ENCODE measurements at places on chromosomes 3 and 15.
A peak's percentile ranks its signal among the peaks of the same experiment; 100 is the strongest.

- DNase-seq = no peak
These were observed 1178.7 kb downstream of the ROBO1 start for GRCh38 chr3:78588906-78589621.

DNA sequence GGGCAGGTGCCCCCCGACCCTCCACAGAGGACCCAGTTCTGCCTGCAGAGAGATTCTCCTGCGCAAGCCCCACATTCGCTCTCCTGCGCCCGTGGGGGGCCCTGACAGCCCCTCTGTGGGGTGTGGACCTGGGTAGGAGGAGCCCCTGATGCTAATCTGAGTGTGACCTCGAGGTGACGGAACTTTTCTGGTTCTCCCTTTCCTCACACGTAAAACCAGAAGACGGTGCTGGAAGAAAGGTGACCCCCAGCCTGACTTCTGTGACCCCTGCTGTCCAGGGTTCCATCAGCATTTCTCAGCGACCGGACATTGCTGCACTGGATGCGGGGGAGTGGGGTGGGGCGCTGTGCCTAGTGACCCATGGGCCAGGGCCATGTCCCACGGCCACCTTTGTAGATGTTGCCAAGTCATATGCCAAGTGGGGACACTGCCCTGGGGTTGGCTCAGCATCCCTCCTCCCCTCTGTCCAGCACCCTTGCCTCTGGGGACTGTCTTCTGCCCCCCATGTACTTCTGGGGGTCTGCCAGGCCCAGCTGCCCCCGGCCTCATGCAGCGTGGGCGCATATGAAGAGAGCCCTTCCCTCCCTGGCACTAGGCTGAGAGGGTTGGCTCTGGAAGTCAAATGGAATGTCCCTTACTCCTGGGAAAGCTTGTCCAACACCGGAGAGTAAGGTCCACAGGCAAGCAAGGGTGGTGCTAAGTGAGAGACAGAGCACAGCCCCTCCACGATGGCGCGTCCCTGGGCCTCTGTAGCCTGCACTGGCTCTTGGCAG is 129.1 kb upstream of the MEF2A start:
- DNase-seq = no peak

GRCh38 chr3:13308380-13308801 is 111.7 kb downstream of the NUP210 start:
- DNase-seq = no peak

DNA sequence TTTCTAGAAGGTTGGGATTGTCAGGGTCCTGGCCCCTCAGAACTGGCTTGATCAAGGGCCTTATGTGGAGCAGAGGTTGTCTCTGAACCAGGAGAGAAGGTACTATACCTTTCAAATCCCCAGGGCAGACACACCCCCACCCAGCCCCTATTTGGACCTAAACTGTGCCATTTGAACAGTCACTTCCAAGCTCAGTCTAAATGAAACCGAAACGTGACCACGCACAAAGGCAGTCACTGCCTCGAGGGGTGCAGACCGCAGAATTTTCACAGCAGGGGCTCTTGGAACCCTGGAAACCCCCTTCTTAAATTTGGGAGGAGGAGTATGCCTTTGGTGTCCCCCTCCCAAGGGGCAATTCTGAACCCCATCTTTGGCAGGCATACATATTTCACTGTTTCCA is 53.7 kb downstream of the GRIP2 start:
- peak; percentile 65 for DNase-seq

GRCh38 chr3:62101488-62101887 is 271.9 kb downstream of the FEZF2 start:
- DNase-seq = no peak

DNA sequence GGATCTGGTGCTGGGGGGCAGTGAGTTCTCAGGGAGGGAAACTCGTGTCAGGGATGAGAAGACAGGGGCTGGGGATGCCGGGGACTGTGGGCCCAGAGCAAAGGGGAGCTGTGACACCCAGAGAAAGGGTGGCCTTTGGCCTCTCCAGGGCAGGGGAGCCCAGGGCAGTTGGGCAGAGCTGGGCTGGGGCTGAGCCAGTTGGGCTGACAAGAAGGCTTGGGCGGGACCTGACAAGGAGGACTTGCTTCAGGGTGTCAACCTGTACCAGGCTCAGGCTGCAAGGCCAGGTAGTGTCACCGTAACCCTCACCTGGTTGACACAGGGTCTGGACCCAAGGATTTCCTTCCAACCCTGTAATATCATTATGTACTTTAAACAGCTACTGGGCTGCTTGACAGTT is 13.2 kb upstream of the ANPEP start:
- no peak for DNase-seq

GRCh38 chr3:47413751-47414150 is 32.9 kb downstream of the PTPN23 start:
- no peak for DNase-seq

DNA sequence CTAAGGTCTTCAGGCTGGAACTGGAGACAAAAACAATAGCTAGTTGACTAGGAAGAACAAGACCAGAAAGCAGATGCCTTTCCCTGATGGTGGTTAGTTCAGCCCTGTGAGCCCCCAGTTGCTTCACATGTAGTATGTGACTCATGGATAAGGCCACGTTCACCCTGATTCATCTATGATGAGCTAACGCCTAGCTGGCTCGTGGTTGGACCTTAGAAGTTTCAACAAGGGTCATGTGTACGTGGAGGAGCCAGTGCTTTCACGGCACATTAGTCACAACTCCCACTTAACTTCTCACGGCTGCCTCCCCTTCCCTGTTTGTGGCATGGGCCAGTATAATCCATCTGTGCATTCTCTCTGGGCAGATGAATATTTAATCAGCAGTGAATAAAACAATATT is 20.6 kb downstream of the COL8A1 start:
- no peak for DNase-seq

DNA sequence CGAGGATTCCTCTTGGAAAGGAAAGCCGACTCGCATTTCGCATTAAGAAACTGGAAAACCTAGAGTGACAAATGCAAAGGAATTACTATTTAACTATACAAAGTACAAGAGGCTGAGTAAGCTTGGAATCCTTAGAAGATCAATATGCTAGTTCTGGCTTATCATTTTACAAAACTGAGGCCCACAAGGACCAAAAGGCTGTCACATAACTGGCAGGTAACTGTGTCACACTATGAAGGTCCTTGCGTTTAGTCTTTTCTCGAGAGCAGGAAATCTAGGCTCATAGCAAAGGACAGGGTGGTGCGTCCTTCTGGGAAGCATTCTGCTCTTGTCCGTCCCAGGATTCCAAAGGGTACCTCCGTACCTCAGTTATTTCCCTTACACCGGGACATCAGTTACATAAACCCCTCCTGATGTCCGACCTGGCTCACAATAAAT is 629 bp downstream of the RPL24 start:
- DNase-seq = no peak

DNA sequence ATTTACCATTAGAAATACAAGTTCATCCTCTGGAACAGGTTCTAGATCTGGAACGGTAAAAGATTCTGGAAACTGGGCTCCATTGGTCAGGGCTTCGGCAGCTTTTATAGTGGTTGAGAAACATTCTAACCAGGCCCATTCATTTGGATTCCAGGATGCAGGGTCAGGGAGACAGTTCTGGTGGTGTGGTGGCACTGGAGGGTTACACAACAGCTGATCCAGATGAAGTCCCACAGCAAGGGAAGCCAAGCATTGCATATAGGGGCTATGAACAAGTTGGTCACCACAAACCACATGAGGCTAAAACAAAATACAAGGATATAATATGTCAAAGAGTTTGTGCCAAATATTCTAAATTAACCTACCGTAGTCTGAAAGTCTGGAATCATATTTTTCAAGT is 43.0 kb downstream of the FBXL22 start:
- DNase-seq = no peak

- DNase-seq = no peak
These were observed 203.5 kb upstream of the LINGO1 start for GRCh38 chr15:77836121-77836692.

GRCh38 chr3:194633349-194634004 is at the start of gene TMEM44:
TMEM44 (minus strand) TSS chr3:194633419; CDS start chr3:194633215, 204 bp downstream.
- DNase-seq = peak; percentile 76

DNA sequence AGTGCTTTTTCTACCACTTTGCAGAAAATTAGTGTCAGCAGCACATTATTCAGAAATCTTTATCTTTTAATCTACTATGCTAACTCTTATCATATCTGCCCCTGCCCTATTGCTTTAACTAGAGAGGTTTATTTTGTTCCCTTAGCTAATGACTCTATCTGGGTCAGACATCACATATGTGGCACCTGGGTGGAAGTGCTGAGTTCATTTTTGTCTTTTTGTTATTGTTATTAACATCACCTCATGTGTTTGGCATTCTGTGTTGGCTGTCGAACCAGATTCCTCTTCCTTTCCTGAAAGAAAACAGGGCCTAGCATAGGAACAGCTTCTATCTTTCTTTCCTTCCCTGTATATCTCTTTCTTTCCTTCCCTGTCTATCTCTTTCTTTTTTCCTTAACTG is 100.7 kb downstream of the RBMS3 start:
- DNase-seq = no peak

DNA sequence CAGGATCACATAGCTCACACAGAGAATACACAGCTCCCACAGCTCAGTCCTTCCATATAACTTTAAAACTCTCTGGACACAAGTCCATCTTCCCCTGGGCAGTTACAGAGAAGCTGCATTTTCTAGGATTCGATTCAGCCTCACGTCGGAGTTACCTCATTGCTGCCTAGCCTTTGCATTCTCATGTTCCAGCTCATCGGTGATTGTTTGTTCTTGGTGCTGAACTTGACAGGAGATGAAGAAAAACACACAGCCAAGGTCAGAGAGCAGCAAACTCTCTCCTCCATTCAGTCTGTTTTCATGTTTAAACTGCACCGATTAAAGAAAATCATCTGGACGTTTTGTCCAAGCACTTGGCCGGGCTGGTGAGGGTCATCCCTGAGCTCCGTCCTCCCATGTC is 375.5 kb upstream of the CFAP20DC start:
- DNase-seq = no peak

DNA sequence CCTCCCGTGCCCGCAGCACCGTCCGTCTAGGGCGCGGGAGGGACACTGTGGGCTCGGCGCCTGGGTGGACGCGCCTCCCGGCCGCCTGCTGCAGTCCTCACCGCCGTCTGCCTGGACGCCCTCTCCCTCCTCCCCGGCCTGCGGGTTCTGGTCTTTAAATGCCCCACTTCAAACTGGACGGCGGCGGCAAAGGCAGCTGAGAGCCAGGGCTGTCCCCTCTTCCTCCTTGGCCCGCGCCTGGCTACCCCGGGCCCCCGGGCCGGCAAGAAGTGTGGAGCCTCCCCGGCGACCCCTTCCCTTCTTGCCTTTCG is 426 bp downstream of the CBLB start:
- DNase-seq = no peak

DNA sequence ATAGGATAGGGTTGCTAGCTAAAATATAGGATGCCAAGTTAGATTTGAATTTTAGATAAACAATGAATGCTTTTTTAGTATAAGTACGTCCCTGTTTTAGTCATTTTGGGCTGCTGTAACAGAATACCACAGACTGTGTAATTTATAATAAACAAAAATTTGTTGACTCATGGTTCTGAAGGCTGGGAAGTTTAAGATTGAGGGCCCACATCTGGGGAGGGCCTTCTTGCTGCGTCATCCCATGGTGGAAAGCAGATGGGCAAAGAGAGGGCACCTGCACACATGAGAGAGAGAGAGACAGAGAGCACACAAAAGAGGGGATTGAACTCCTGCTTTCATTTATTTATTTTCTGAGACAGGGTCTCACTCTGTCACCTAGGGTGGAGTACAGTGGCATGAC is 246.5 kb downstream of the EPHB1 start:
- no peak for DNase-seq

GRCh38 chr3:196619223-196619622 is 20.3 kb upstream of the NRROS start:
- DNase-seq = no peak

GRCh38 chr15:27360316-27360715 is 389.3 kb downstream of the GABRG3 start:
- DNase-seq = no peak

- no peak for DNase-seq
These were observed 410.9 kb upstream of the GOLIM4 start for GRCh38 chr3:168506589-168506988.

DNA sequence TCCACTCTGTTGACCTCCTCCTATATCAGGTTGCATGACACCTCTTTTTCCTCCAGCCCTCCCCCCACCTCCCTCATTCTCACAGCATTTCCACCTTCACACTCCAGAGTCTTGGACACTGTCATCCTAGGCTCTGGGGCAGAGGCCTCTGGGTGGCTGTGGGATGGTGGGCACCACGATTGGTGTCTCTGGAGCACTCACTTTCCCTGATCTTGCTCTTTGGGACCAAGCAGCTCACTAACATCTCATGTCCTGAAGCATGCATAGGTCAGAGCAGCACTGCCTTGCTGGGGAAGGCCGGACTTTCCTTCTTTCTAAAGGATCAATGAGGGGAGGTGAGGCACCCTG is 14.9 kb downstream of the ZBTB47 start:
- no peak for DNase-seq

GRCh38 chr3:197942956-197943556 is 6.9 kb upstream of the RPL35A start:
- DNase-seq = peak; percentile 64

DNA sequence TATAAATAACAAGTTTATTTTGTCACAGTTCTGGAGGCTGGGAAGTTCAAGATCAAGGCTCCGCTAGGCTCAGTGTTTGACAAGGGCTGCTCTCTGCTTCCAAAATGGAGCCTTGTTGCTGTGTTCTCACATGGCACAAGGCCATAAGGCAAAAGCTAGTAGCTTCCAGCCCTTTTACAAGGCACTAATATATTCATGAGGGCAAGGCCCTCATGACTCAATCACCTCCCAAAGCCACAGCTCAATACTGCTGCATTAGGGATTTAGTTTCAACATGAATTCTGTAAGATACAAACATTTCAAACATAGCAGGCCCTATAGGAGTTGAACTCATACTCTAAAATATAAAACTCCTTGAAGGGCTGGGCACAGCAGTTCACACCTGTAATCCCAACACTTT is 30.2 kb downstream of the ZBTB11 start:
- no peak for DNase-seq

DNA sequence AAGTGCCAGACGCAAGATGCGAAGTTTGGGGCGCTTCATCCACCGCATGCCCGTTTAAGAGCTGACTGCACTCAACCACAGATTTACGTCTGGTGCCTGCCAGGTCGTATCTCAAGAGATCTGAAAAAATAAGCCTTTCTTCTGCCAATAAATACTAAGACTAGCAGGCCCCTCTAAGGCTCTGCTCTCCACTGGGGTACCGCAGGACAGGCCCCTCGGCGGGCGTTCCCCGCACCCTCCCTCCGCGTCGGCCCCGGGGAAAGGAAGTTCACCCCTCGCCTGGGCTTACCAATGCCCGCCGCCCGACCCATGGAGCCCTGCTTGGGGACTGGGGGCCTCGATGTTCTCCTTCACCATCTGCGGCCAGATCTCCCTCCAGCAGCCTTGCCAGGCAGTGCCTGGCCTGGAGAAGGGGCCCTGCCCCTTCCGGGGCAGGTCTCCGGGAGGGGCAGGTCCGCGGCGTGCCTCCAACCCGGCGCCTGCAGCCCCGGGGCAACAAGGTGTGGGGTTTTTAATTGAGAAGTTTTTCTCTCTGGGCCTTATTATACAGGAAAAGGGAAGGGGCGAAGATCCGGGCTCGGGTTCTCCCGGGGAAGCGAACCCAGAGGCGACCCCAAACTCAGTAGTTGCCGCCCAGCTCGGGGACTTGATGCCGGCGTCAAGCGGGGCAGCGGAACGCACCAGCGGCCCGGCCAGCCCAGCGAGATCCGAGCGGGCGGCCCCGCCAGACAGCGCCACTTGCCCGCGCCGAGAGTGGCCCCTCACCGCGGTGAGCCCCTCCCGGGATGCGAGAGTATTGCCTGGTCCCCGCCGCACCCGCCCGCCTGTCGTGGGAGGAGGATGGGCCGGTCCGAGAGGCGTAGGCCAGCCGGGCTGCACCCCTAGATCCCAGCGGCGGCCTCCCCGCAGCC is 735 bp downstream of the GOLGA8B start:
- DNase-seq = peak; percentile 67
